Lower lobe of right lung (tissue), 2 donors: ENCODE measurements at places on chromosomes 12 and 14. TPM values are rescaled to one million over a fixed set of nuclear protein-coding genes. Genes with fewer than 3 reads are reported as not detected.

SELPLG gene
- 59.9 TPM for total RNA-seq

DNA sequence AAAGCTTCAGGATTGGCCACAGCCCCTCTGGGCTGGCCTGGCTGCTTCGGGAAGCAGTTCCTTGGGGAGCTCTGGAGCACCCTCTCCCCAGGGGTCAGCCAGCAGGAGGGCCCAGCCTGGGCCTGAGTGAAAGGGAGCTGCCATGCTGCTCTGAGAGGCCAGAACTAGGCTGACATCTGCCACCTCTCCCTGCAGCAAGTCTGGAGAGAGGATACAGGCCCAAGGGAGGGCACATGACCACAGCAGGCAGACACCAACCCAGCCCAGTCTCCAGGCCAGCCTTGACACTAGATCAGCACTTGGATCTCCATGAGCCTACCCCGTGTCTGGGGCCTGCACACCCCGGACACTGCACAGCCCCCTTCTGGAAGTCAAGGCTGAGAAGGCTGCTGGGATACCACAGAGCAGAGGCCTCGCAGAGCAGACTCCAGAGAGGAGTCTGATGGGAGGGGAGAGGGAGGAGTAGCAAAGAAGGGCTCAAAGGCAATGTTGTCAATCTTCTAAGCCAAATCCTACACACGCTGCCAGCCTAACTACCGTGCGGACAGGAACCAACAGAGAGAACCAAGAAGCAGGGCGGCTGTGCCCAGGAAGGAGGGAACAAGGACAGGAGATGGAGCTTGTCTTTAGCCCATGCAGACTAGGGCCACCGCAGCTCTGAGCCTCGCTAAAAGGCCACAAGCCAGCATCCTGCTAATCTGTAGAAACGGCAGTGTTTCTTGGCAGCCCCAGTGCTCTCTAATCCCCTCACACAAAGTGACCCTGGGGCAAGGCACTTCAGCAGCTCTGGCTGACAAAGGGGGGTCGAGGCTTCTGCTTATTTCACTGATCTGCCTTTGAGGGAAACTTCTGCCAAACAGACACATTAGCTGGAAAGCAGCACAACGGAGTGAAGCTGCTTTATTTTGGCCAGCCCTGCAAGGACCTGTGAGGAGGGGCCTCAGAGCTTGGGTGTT is 12.9 kb downstream of the COL2A1 start:
- DNase-seq: no peak
- no peak overlapping the region for H3K27ac ChIP-seq
- no peaks in the 10 kb centered on the region for H3K36me3 ChIP-seq
- H3K4me1 ChIP-seq: peaks cover 8% of the 10 kb centered on the region
- H3K27me3 ChIP-seq: peaks cover 7% of the 10 kb centered on the region

DNA sequence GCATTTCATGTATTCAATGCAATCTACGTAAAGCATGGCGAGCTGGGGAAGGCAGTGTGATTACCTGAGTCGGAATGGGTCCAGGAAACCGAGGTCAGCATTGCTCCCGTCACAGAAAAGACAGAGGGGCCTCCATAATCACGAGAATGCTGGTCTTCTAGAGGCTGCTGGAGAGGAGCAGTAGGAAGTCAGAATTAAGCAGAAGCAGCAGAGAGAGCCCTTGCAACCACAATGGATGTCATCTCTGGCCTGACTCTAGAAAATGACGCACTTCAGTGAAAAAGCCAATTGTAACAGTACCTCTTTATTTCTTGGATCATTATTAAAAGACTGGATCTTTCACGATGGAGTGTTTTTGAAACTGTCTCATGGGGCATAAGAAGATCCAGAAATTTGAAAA is 69.5 kb upstream of the FOXN3 start:
- H3K36me3 ChIP-seq: no peaks in the 10 kb centered on the region
- peak overlapping the region; percentile 53 for H3K27ac ChIP-seq
- H3K27me3 ChIP-seq: no peaks in the 10 kb centered on the region

DNA sequence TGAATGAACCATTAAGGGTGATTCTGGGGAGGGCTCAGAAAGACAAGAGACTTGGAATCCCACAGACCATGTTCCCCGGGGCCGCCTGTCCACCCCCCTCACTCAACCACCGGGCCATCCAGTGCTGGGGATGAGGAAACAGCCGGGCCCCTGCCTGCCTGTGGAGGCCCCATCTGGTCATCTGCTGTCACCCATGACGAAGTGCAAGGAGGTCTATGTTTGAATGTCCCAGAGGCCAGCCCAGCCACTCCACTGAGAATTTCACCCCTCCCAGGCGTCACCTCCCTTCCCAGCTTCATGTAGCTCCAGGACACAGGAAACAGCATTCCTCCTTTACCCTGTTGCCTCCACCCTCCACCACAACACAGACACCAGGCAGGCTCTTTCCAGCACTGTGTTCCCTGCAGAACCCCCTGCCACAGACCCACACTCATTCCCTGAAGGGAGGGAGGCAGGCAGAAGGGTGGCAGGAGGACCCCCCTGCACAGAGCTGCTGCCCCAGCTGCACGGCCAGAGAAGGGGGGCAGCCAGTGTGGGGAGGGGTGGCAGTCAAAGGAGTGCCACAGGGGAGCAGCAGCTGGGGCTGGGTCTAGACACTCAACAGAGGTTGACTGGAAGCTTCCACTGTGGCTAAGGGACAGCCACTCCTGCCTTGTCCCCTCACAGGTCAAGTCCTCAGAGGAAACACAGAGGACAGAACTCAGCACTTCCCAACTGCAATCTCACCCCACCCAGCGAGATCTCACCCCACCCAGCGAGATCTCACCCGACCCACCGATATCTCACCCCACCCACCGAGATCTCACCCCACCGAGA is 50.3 kb upstream of the PPP2R5C start:
- no peaks in the 10 kb centered on the region for H3K27me3 ChIP-seq
- DNase-seq: no peak
- H3K27ac ChIP-seq: no peak overlapping the region
- H3K4me3 ChIP-seq: no peak overlapping the region
- H3K36me3 ChIP-seq: no peaks in the 10 kb centered on the region

KLC1 gene
- 171 TPM for total RNA-seq

DNA sequence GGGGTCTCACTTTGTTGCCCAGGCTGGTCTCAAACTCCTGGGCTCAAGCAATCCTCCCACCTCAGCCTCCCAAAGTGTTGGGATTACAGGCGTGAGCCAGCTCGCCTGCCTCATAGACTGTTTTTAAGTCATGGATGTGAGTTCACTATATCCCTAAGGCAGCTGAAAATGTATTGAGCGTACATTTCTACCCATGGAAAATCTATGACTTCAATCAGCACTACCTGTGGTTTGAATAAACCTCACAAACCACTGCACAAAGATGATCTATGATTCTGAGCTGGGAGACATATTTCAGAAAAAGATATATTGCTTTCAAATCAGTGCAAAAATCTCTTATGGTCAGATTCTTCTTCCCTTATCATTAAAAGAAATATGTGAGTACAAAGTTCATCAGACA is 22.5 kb downstream of the GCN1 start:
- DNase-seq: no peak
- no peaks in the 10 kb centered on the region for H3K4me1 ChIP-seq
- no peaks in the 10 kb centered on the region for H3K27me3 ChIP-seq
- peaks cover 100% of the 10 kb centered on the region for H3K36me3 ChIP-seq
- H3K4me3 ChIP-seq: no peak overlapping the region

DNA sequence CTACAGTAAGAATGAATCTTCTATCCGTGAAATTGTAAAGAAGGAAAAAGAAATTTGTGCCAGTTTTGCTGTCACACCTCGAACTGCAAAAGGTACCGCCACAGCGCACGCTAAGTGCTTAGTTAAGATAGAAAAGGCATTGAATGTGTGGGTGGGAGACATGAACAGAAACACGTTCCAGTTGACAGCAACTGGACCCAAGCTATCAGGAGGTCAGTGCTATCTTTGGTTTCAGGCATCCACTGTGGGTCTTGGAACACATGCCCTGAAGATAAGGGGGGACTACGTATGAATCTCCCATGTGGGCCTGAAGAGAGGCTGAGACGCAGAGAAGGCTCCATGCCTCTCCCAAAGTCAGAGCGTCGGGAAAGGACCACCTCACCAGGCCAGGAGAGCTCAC is 9.8 kb downstream of the IFFO1 start:
- DNase-seq: no peak
- H3K4me3 ChIP-seq: no peak overlapping the region
- no peaks in the 10 kb centered on the region for H3K27me3 ChIP-seq
- peaks cover 38% of the 10 kb centered on the region for H3K4me1 ChIP-seq
- H3K36me3 ChIP-seq: peaks cover 79% of the 10 kb centered on the region

DNA sequence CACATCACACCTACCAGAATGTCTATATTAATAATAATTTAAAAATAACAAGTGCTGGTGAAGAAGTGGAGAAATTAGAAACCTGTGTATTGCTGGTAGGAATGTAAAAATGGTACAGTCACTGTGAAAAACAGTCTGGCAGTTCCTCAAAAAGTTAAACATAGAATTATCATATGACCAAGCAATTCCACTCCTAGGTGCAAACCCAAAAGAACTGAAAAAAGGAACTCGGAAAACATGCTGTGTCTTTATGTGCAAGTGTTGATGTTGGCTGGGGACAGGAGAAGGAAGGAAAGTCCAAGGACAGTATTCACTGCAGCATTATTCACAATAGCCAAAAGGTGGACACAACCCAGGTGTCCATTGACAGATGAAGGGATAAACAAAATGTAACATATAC is 146.5 kb downstream of the TTC7B start:
- no peak overlapping the region for H3K27ac ChIP-seq
- H3K4me3 ChIP-seq: no peak overlapping the region
- no peak for DNase-seq
- H3K4me1 ChIP-seq: peaks cover under 1% of the 10 kb centered on the region
- H3K27me3 ChIP-seq: no peaks in the 10 kb centered on the region

DNA sequence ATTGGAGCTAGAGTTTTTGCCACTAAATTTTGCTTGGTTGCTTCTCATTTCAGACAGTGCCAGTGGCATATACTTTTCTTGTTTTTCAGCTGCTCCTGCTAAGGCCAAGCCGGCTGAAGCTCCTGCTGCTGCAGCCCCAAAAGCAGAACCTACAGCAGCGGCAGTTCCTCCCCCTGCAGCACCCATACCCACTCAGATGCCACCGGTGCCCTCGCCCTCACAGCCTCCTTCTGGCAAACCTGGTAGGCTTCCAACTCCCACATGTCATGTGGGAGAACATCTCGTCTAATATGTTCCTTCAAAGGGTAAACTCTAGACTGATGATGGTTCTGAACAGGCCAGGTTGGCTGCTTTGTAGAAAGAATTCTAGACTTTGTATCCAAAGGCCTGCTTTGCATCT is 11.0 kb downstream of the DLST start:
- peaks cover 99% of the 10 kb centered on the region for H3K36me3 ChIP-seq
- H3K4me1 ChIP-seq: peaks cover 28% of the 10 kb centered on the region
- H3K27ac ChIP-seq: no peak overlapping the region
- H3K27me3 ChIP-seq: no peaks in the 10 kb centered on the region

DNA sequence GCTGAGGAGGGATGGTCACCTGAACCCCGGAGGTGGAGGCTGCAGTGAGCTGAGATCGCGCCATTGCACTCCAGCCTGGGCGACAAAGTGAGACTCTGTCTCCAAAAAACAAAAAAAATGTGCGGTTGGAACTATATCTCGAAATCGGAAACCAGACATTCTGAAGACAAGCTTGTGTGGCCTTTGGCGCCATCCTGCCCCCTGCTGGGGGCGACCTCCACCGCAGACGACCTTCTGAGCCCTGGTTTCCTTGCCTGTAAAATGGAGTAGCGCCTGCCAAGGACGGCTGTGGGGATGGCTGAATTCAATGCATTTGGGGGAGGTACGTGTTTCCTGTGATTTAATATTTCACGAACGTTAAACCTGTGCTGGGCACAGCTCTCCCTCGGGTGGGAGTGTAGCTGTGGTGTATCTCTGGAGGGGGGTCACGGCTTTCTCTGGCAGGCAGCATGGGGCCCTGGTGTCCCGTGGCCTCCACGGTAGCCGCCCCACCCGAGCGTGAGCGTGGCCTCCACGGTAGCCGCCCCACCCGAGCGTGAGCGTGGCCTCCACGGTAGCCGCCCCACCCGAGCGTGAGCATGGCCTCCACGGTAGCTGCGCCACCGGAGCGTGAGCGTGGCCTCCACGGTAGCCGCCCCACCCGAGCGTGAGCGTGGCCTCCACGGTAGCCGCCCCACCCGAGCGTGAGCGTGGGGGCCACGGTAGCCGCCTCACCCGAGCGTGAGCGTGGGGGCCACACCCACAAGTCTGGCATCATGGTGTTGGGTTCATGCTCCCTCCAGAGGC is 55.3 kb downstream of the LRCOL1 start:
- no peak overlapping the region for H3K4me3 ChIP-seq
- H3K27me3 ChIP-seq: no peaks in the 10 kb centered on the region
- H3K36me3 ChIP-seq: peaks cover 12% of the 10 kb centered on the region
- H3K27ac ChIP-seq: no peak overlapping the region
- no peak for DNase-seq
- H3K4me1 ChIP-seq: peaks cover 12% of the 10 kb centered on the region

TMPRSS12 gene
- total RNA-seq: not detected

NOP9 gene
- 22.0 TPM for total RNA-seq

DNA sequence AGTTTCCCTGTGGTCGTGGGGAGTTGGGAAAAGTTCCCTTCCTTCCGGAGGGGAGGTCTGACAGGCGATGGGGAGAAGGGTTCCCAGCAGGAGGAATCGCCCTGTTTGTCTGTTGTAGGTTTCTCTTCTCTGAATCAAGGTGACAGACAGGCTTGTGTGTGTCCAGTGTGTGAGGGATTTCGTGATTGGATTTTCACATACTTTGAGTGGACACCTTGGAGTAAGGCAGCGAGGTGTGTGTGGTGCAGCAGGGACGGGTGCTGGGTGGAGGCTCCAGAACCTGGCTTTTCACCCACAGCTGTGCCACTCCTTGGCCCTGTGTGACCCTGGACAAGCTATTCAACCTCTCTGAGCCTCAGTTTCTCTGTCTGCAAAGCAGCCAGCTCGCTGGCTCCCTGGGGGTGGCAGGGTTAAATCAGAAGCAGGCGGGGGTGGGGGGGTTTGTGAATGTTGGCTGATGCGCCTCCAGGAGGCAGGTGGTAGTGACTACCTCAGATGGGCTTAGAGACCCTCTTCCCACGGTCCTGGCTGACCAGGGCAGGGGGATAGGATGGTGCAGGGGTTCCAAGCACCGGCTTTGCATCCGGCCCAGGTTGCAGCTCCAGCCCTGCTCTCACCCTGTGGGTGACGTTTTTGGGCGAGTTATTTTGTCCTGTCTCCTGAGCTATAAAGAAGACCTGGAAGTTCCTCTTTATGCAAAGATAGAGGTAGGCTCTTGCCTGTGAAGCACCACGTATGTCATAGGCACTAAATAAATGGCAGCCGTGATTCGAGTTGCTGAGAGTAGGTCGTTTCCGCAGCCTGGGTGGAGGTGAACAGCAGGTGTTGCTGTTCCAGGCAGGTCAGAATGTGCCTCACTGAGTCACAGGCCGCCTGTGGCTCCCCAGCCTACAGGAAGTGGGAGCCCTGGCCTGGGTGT is 679 bp downstream of the BDKRB2 start:
- H3K4me1 ChIP-seq: peaks cover 11% of the 10 kb centered on the region
- peak overlapping the region; percentile 45 for H3K4me3 ChIP-seq

GRCh38 chr12:27220055-27220987 is 23.8 kb upstream of the STK38L start:
- H3K4me3 ChIP-seq: no peak overlapping the region
- H3K27ac ChIP-seq: no peak overlapping the region
- H3K36me3 ChIP-seq: no peaks in the 10 kb centered on the region
- H3K27me3 ChIP-seq: no peaks in the 10 kb centered on the region
- H3K4me1 ChIP-seq: no peaks in the 10 kb centered on the region

MFAP5 gene
- 50.2 TPM for total RNA-seq

GRCh38 chr14:29028973-29029582 is 262.5 kb downstream of the FOXG1 start:
- H3K27me3 ChIP-seq: no peaks in the 10 kb centered on the region
- no peak overlapping the region for H3K27ac ChIP-seq
- H3K4me1 ChIP-seq: no peaks in the 10 kb centered on the region
- H3K4me3 ChIP-seq: no peak overlapping the region

- H3K27me3 ChIP-seq: peaks cover 22% of the 10 kb centered on the region
- no peak for DNase-seq
- H3K36me3 ChIP-seq: no peaks in the 10 kb centered on the region
- H3K4me3 ChIP-seq: no peak overlapping the region
- H3K27ac ChIP-seq: no peak overlapping the region
- no peaks in the 10 kb centered on the region for H3K4me1 ChIP-seq
Observed at GRCh38 chr14:100694579-100695422, 31.9 kb upstream of the DLK1 start.

AP4S1 gene
- 8.6 TPM for total RNA-seq
